ENCODE measurements at places on chromosomes 13 and 19. TPM values are rescaled to one million over a fixed set of nuclear protein-coding genes. Genes with fewer than 3 reads are reported as not detected.
A peak's percentile ranks its signal among the peaks of the same experiment; 100 is the strongest.

DNA sequence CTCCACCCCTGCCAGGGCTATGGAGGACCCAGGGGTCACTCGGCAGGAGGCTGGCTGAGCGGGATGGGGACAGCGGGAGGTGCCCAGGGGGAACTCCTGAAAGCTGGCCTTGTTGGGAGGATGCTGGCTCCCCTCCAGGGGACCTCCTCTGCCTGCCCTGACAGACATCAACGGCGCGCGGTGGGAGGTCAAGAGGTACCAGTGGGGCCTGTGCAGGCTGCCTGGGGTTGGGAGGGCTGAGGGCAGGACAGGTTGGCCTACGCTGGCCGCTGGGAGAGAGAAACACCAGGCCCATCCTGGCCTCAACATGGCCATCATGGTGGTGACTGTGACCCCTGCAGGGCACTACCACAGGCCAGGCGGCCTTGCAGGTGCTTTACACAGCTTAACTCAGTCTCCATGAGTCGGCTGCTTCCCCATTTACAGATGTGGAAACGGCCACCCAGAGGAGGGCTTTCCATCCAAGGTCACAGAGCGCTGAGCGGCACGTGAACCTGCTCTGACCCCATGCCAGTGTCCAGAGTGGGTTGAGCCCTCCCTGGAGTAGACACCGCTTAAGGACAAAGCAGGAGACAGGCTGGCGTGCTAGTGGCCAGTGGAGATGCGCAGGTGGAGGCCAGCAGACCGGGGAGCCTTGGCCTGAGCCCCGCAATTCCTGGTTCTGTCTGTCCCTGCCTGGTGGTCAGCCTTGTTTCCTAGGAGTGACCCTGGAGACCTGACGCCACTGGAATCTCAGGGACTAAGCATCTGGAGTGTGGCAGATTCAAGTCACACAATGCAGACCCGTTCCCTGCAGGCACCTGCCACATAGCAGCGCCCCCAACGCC is 27.6 kb downstream of the CEBPG start:
- DNase-seq: peak; percentile 86
- H3K4me1 ChIP-seq: peaks cover 11% of the 10 kb centered on the region
- H3K4me3 ChIP-seq: no peak overlapping the region
- no peak overlapping the region for H3K27ac ChIP-seq

DNA sequence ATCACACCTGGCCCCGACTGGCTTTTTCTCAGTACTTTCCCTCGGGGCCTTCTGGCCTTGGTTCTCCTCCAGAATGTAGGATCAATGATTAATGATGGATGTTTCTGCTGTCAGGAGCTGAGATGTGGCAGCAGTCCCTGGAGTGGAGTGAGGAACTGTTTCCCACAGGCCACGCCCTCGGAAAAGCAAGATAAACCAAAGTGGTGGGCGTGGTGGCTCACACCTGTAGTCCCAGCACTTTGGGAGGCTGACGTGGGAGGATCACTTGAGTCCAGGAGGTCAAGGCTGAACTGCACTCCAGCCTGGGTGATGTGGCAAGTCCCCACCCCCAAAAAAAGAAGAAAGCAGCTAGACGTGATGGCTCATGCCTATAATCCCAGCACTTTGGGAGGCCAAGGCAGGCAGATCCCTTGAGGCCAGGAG is 7.1 kb upstream of the SHFL start:
- H3K27me3 ChIP-seq: peaks cover 19% of the 10 kb centered on the region
- H3K27ac ChIP-seq: no peak overlapping the region
- DNase-seq: no peak
- no peaks in the 10 kb centered on the region for H3K4me1 ChIP-seq
- H3K4me3 ChIP-seq: no peak overlapping the region
- no peaks in the 10 kb centered on the region for H3K36me3 ChIP-seq

GRCh38 chr19:8722032-8722431 is 598 bp downstream of the OR2Z1 start:
- H3K4me3 ChIP-seq: no peak overlapping the region
- no peaks in the 10 kb centered on the region for H3K36me3 ChIP-seq
- H3K4me1 ChIP-seq: no peaks in the 10 kb centered on the region
- H3K27me3 ChIP-seq: no peaks in the 10 kb centered on the region

DNA sequence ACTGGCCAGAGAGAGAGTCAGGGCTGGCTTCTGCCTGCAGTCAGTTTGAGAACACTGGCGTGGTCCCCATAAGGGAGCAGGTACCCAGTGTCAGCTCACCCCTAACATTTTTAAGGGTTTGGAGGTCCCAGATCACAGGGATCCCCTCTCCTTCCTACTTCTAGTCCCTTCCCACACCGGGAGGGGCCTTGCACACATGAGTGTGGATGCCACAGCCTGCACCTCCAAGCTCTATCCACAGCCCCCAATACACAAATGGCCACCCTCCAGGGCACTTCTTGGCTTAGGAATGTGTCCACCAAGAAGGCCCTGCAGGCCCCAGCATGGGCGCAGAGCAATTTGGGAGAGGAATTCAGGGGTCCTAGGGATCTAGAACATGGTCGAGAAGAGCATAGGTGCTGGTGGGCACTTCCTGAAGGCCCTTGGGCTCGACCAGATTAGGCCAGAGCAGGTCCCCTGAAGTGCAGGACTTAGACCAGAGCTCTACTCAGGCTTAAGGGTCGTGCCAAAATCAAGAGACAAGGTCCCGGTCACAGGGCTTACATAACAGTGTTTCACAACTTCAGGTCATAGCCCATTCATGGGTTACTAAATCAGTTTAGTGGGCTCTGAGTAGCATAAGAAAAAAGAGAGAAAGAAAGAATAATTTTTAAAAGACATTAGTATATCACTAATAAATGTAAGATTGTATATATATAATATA is 16.0 kb downstream of the FXYD5 start:
- H3K27me3 ChIP-seq: no peaks in the 10 kb centered on the region
- peaks cover 20% of the 10 kb centered on the region for H3K4me1 ChIP-seq
- peaks cover 15% of the 10 kb centered on the region for H3K36me3 ChIP-seq
- DNase-seq: no peak

DNA sequence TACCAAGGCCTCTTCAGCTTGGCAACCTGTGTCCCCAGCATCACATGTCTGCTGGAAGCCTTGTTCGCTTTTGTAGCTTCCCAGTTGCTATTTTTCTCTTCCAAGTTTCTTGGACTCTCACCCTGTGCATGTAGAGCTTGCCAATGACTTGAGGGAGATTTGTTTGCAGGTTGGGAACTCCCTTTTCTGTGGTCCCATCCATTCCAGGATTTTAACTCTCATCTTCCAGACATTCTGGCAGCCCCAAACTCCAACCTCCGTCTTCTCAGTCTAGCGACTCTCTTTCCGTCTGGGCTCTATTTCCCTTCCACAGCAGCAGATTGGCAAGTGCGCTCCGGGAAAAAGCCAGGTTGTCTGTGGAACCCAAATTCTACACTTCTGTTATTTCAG is 9.0 kb downstream of the PLAUR start:
- no peak for DNase-seq
- no peaks in the 10 kb centered on the region for H3K27me3 ChIP-seq
- no peaks in the 10 kb centered on the region for H3K4me1 ChIP-seq
- H3K4me3 ChIP-seq: no peak overlapping the region

Gene CXCL17
- total RNA-seq: not detected

DNA sequence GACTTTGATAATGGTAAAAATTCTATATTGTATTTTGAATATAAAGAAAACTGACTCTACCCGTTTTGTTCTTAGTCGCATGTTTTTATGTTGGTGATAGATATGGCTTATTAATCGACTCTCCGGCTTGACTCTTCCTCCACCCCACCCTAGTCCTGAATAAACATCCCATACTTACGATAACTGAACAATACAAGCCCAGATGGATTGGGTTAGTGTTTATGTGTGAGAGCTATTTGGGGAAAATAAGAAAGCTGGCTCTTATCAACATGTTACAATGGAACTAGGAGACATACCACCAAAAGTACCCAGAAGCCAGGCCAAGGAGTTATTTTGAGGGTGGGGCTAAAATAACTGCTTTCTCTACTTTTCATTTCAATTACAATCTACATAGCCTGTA is 796.3 kb downstream of the DIAPH3 start:
- H3K27me3 ChIP-seq: no peaks in the 10 kb centered on the region
- no peak overlapping the region for H3K4me3 ChIP-seq
- no peaks in the 10 kb centered on the region for H3K4me1 ChIP-seq
- DNase-seq: no peak
- no peaks in the 10 kb centered on the region for H3K36me3 ChIP-seq
- no peak overlapping the region for H3K27ac ChIP-seq

All from chondrocyte (in vitro differentiated cells).